ENCODE measurements at places on chromosomes 6 and 20.

DNA sequence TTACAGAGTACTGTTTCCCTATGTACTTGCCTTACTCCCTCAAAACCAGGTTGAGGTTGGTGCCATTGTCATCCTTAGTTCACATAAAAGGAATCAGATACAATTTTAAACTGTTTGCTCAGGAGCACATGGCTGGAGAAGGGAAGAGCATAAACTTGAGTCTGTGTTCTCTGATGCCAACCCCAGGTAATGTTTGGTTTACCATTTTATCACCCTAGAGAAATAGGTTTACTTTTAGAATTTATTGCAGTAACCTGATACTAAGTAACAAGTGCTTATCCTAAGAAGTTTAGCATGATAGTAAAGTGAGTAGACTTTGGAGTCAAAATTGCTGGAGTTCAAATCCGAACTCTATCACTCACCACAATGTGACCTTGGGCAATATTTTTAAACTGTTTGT lies 86.3 kb downstream of the RFPL4B start:
- DNase-seq, result no peak

DNA sequence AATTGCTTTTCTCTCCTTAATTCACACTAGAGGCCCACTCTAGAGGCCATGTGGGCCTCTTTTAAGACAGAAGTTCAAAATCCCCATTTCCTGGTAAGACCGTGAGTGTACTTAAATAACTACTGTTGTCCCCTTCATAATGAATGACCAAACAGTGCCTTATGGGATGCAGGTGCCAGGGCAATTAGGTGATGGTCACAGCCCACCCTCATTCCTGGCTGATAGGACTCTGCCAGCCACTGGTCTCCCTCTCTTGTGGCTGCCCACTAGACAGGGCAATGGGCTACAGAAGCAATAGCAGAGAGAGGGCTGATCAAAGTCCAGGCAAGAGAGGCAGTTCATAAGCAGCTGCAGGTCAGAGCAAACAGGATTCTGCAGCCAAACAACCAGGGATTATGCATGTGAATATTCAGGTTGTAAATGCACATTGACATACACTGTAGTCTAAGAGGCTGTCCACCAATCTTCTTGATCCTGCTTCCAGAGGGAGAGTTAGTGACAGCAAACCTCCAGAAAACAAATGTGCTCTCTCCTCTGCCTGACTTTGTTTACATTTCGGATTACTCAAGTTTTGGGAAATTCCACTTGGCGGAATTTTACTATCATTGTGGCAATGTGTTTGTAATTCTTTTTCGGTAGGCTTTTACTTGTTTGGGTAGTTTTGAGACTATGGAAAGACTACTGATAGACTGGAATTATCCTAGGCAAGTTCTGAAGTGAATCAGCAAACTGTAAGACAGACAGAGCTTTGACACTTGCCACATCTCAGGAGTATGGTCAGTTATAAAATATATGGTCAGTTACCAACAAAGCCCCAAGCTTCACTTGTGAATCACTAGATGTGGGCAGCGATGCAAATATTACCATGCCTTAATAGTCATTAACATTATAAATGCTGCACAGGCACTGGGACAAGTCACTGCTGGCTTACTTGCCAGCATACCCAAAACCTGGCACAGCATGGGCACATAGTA lies 12.8 kb downstream of the PTPRK start:
- no peak for DNase-seq

DNA sequence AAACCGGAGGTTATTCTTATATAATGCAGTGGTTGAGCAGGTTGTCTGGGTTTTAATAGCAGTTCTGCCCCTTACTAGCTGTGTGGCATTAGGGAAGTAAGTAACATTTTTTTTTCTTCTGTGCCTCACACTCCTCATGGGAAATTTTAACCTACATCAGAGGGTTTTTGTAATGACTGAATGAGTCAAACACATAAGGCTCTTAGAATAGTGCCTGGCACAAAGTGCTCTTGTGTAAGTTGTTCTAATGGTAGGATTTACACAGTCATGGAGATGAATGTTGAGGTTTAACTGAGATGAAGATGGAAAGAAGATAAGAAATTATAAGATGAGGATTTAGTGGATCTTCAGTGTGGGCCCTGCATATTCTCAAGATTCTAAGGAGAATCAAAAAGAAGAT lies 68.4 kb upstream of the PHIP start:
- no peak for DNase-seq

DNA sequence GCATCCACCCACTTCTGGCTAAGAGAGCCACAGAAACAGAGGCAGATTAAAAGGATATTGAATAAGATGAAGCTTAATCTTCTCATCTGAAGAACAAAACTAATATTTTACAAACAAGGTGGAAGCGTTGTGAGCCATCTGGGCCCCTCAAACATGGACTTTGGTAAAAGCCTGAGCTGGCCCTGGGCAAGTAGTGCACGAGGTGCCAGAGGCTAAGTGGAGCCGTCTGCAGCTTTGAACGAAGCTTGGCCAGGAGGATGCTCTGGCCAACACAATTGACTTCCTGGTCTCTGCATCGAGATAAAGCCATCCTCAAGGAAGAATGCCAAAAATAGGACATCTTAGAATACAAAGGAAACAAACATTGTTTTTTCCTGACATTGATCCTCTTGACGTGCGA lies 53.2 kb upstream of the PLEKHG1 start:
- DNase-seq, result no peak

DNA sequence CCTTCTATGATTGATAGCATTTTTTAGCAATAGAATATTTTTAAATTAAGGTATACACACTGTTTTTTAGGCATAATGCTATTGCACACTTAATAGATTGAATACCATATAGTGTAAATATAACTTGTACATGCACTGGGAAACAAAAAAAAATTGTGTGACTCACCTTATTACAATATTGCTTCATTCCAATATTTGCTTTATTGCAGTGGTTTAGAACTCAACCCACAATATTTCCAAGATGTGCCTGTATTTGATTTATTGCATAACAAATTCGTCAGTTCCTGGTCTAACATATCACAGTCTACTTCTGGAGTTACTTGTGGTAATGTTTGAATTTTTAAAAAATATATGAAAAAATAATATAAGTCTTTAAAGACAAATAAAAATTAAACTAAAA lies 41.9 kb upstream of the DEFB112 start:
- DNase-seq, result no peak

DNA sequence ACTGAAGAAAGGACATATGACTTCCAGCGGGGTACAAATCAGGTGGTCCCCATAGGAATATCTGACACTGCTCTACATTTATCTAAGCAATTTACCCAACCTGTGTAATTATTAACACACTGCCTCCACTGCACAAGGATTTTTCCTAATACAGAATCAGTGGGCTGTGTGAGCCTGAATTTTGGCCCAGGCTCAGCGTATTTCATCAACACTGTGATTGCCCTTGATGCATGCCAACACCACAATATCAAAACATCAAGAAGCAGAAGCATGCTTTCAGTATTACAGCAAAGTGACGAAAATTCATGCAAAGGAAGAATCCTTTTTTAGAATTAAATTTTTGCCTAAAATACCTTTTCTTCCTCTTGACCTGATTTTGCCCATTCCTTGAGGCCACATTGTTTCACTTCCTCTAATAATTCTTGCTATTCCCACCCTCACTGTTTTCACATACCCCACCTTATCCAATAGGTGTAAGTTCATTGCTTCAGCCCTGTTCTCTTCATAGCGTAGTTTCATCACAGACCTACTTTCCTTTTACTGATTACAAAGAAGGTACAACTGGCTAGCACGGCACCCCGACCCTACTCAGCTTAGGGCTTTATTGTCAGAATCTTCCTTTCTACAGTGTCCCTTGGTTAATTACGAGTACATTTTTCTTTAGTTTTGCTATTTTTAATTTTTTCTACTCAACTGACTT lies 83.7 kb upstream of the PTCHD4 start:
- no peak for DNase-seq

- DNase-seq, result no peak
Observed at GRCh38 chr6:128437685-128438084, 82.7 kb downstream of the PTPRK start.

DNA sequence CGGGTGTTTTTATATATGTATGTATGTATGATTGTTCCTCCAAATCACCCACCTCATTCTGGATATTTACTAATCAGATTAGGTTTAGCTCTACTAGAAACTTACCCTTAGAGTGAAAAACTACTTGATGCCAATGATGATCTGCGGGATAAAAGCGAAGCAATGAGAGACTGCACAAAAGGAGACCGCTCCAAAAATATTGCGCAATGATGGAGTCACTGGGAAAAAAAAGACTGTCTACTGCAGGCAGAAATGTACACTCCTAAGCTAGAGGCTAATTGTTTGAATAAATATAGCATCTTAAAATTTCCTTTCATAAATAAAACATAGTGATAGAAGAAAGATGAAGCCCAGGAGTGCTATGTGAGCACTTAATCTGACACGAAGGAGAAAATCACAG lies 7.3 kb downstream of the RAB32 start:
- no peak for DNase-seq

- no peak for DNase-seq
Observed at GRCh38 chr6:97842521-97842920, 559.5 kb upstream of the MMS22L start.

DNA sequence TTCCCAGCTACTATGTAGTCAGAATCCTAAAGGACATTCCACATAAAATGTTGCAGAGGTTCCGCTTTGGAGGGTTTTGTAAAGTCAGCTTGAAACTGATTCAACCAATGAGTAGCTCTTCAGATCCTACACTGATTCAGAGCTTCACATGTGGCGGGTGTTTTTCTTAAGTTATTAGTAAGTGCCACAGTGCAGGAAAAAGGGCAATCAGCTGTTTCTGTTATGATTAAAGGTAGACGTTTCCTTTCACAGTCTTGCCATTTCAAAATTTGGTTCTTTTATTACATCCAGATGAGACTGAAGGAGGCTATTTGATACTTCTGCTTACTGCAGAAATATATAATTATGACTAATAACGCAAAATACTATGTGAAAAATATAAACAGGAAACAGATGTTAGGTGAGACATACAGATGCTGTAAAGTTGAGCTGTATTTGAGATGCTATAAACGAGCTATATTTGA lies 443.9 kb downstream of the CDKAL1 start:
- DNase-seq, result no peak

Measured in psoas muscle (tissue), 8 donors.